CMK (cell line): ENCODE measurements at places on chromosomes 11 and 22.

DNA sequence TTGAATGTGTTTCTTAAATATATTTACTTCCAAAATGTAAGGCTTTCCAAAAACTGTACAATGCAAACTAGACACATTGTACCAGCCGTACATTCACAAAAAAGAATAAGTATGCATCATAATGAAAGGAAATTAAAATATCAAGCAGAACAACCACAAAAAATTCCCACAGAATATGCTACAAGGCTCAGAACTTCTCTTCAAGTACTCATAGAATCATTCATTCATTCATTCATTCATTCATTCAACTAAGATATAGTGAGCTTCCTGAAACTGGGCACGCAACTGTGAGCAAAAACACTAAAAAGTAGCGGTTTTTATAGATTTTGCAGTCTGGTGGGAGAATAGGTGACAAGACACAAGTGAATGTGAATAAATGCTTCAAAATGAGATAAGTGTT, 690.1 kb downstream of the KCNA4 start:
- DNase-seq = no peak

DNA sequence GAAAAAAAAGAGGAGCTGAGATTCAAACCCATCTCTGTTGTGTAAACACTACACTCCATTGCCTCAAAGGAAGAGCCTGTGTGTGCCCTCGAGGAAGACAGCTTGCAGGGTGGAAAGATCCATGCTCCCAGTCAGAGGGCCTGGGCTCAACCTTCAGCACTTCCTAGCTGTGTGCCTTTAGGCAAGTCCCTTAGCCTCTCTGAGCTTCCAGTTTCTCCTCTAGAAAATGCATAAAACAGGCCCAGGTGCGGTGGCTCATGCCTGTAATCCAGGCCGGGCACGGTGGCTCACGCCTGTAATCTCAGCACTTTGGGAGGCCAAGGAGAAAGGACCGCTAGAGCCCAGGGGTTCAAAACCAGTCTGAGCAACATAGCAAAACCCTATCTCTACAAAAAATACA, 4.6 kb upstream of the ARFGAP2 start:
- no peak for DNase-seq

- DNase-seq = peak; percentile 15
Measured at GRCh38 chr11:26649884-26650283, 72.0 kb downstream of the SLC5A12 start.

DNA sequence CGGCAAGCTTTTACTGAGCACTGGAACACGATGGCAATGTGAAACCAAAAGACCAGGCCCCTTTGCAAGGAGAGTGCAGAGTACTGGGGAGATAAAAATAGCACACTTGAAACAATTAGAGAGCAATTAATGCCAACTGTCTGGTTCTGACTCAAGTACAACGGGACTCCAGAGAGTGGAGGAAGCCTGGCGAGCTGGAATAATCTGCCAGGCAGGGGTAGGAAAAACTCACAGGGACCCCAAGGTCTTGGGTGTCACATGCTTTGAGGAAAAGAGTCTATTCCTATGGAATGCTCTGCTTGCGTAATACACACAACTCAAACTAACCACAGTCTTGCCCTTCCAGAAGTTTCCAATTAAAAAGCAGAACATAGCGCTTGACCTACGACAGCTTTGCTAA, 113.0 kb upstream of the CLMP start:
- no peak for DNase-seq

GRCh38 chr11:44964526-44965209, 14.0 kb upstream of the TP53I11 start:
- DNase-seq = no peak

- no peak for DNase-seq
Measured at GRCh38 chr11:46009647-46010046, 87.2 kb downstream of the LARGE2 start.

GRCh38 chr11:43554148-43554473, 126.4 kb upstream of the HSD17B12 start:
- no peak for DNase-seq

GRCh38 chr11:17010851-17011420, 3.3 kb downstream of the PLEKHA7 start:
- DNase-seq = no peak

GRCh38 chr11:59791639-59792038, 18.9 kb downstream of the MRPL16 start:
- no peak for DNase-seq

GRCh38 chr11:110463153-110463552, 33.4 kb downstream of the FDX1 start:
- DNase-seq = peak; percentile 17

- no peak for DNase-seq
Measured at GRCh38 chr11:30388957-30389356, 66.1 kb downstream of the ARL14EP start.

GRCh38 chr22:25366876-25367466, 147.5 kb downstream of the CRYBB2 start:
- no peak for DNase-seq

- DNase-seq = no peak
Measured at GRCh38 chr11:110251836-110252235, 44.6 kb downstream of the RDX start.

GRCh38 chr11:57630171-57630570, 19.5 kb downstream of the YPEL4 start:
- DNase-seq = no peak

DNA sequence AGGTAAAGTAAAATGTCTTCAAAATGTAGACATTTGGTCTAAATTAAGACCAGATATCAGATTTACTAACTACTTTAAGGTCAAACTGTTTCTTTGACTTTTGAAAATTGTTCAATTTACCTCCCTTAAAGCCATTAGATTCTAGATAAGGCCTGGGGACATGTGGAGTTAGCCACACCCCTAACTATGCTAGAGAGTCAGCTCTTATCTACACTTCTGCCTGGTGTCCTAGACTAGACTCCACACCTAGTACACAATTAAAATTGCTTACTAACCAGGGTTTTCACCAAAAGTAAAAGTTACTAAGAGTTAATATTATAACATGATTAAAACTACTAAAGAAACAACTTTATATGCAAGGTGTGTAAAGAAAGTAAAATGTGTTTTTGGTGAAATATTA, 43.6 kb upstream of the DBX1 start:
- DNase-seq = no peak

DNA sequence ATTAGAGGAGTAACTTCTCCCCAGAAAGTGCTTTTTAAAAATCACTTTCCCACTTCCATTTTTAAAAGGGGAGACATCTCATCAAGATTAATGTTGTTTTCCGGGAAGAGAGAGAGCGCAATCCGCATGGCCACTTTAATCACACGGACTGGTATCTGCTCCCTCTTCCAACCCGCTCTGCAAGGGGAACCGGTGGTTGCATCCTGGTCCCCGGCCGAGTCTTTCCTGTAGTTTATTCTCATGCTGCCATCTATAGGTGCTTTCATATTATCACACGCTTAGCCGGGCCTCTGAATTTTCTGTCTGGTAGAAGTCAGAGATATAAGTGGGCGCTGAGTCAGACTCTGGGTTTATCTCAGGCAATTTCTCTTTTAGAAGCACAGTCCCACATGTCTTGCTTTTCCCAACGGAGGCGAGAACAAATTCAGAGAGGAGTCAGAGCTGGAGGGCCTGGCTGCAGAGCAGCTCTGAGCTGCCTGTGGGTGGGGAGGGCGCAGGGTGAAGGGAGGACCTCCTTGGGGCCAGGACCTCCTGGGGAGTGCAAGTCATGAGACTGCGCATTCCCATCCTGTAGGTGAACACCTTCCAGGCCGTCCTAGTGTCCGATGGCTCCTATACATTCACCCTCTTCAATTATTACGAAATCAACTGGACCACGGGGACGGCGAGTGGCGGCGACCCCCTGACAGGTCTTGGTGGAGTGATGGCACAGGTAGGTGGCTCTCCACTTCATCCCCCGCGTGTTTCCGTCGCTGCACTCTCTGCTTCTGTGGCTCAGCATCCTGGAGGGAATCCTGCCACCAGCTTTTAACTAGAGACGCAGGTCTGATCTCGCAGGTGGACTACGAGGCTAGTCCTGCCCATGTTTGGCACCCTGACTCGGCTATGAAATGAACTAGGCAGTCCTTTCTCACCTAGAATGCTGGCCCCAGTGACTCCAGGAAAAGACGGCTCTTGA, 11.7 kb downstream of the TECTA start:
- peak; percentile 17 for DNase-seq

DNA sequence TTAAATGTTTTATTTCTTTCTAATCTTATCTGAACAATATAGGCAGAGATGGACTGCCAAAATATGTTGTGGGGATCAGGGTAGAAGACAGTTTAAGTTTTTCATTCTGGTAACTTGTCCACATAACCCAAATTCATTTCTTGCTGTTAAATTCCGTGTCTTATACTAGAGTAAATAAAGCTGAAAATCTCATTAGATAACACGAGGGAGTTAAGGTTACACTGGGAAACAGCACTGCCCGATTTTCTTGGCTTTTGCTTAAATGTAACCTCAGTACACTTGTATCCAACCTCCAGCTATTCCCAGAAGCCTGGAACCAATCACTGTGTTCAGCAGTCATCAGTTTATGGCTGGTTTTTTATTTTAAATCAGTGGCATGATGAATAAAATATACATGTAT, 48.2 kb downstream of the MICAL3 start:
- DNase-seq = no peak

GRCh38 chr11:133917921-133918607, 38.7 kb downstream of the IGSF9B start:
- no peak for DNase-seq

DNA sequence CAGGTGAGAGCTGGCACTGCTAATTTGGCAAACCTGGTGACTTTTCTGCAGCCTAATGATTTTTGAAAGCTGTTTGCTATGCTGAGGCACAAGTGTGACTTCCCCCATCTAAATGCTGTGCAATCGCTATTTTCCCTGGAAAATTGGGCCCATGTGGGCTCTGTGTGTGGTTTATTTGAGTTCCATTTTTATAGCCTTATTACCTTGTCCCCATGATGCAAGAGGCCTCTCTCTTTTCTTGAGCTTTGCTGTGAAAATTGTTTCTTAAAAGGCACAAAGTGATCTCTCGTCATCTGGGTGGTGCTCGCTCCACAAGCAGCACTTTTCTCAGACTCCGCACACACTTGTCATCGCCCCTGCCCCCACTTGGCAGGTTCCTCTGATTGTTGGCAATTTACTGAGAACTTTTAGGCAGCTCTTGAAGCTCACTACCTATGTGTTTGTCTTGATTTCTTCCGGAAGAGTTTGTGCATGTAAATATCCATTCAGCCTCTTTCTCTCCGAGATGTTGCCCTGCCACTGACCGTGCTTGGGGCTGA, 24.9 kb downstream of the BMAL1 start:
- no peak for DNase-seq

GRCh38 chr22:44111562-44112155, 69.1 kb upstream of the PARVG start:
- no peak for DNase-seq

DNA sequence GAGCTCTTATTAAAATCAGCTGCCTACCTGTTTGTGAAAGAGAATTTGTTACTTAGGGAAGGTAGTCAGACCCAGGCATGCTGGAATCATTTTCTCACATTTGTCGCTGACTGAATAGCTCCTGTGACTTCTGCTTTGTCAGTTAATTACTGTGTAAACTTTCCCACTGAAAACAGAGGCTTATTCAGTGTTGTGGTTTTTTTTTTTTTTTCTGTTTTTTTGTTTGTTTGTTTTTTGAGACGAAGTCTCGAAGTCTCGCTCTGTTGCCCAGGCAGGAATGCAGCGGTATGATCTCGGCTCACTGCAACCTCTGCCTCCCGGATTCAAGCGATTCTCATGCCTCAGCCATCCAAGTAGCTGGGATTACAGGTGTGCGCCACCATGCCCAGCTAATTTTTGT, 5.6 kb upstream of the LDLRAD3 start:
- no peak for DNase-seq

GRCh38 chr11:63099555-63099954, 44.5 kb downstream of the SLC22A24 start:
- no peak for DNase-seq

GRCh38 chr11:115611343-115611742, 107.1 kb upstream of the CADM1 start:
- no peak for DNase-seq

GRCh38 chr11:110367571-110367970, 62.2 kb upstream of the FDX1 start:
- DNase-seq = no peak

GRCh38 chr11:112288021-112288420, 27.4 kb upstream of the PLET1 start:
- DNase-seq = no peak

DNA sequence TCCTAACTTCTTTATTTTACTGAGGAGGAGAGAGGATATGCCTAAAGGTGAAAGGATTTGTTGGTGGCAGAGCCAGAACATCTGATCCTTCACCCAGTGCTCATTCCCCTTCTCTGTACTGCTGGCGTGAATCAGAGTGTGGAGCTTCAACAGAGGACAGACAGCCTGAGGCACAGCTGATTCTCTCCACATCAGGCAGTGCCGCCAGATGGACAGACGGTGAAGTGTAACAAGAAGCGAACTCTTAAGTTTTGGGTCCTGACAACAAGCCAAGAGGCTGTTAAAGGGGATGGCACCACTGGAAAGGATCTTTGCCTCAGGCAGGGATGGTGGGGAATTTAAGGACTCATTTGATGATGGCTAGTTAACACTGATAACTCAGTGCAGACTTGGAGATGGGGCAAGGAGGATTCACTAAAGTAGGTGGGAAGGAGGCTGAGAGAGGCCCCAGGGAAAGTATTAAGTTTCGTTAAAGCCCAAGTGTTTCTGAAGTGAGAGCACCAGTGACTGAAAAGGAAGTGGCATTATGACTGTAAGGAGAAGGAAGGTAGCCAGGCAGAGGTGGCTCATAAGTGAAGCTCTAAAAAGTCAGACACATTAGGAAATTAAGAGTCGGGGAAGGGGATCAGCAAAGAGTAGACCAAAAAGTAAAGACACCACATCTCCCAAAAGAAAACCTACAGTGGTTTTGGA, 81.3 kb downstream of the CLPB start:
- no peak for DNase-seq
